Substantia nigra (tissue), 51 donors: ENCODE measurements at places on chromosomes 5 and 9.

GRCh38 chr5:141628175-141628788 lies 8.4 kb downstream of the HDAC3 start:
- DNase-seq: no peak

DNA sequence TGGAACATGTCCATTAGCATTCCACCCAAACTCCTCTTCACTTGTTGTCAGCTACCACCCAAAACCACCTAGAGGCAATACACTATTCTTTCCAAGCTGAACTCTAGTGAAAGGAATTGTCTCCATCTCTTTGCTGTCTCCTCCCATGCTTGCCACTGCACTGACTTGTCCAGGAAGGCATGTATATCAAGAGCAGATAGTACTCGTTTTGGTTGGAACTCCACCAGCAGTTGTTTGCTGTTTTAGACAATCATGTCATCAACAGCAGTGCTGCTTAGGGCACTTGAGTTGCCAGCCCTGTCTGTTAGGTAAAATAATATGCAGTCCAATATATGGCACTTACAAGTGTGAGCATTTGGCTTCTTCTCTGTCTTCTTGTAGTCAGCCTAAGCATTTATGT lies 80.0 kb upstream of the SAP30L start:
- DNase-seq: no peak

DNA sequence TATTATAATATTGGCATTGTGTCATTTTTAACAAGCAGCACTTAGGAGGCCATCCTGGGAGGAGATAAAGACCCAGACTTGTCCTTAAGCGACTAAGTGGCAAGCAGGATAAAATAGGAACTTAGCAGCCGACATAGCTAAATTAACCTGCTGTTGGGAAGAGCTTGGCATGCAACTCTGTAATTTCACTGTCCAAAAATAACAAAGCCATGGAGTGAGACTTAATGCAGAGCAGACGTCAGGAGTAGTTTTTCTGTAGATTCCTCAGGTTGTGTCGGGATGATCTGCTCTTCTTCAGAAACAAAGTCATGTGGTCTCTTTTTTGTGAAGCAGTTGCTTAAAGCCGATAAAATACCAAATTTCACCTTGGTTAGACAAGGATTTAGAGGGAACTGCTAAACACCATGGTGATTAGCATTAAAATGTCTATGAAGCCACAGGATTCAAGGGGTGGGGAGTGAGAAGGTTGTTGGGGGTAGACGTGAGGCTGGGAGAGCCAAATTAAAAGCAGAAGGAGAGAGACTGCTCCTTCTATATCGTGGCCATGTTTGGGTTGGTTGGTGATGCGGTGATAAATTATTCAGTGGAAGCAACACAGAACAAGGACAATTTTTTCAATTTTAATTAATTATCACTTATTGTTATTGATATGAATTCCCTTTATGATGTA lies 303.0 kb downstream of the CSNK1G3 start:
- no peak for DNase-seq

GRCh38 chr5:55994495-55994997 lies at the start of gene IL6ST:
Gene IL6ST, minus strand, starts transcription at chr5:55994963. Its CDS starts 18,685 bp downstream, at chr5:55976278.
- DNase-seq: no peak

DNA sequence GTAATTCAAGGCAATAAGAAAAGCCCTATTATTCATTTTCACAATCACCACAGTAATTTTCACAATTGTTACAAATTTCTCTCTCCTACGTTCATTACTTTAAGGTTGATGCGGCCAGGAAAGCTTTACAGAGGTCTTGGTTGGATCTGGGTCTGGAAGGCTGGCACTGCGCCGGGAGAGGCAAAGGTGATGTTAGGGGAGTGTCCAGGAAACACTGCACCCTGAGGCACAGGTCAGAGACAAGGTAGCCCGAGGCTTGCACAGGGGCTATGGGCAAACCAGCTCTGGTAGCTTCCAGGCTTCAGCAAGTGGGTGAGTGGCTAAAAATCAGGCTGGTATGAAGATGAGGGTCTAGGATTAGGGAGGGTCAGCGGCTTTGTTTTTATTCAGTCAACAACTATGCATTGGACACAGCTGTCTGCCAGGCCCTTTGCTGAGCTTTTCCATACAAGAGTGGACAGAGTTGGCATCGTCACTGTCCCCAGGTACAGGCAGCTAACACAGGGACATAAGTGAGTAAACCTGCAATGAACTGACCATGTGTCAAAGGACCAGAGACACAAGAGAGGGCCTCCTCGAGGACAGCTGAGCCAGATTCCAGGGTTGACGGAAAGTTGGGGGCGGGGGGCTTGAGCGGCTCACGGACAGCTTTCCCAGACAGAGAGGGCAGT lies 12.4 kb upstream of the TENT4A start:
- DNase-seq: no peak

DNA sequence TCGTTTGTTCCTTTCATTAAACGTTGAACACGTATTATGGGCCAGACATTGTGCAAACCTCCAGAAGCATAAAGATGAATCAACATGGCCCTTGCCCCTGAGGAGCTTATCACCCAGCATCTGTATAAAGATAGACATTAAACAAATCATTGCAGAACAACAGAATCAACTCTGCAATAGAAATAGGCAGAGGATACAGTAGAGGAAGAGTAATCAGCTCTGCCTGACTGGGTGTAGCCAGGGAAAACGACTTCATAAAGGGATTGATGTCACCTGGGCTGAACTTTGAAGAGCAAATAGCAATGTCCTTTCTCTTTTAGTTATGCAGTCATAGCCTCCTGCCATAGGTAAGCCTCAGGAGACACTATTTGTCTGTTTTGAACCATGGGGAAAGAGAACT lies 13.4 kb downstream of the RGS7BP start:
- DNase-seq: no peak
